ENCODE measurements at places on chromosomes 5 and 9.
A peak's percentile ranks its signal among the peaks of the same experiment; 100 is the strongest.

GRCh38 chr9:38652044-38652443 lies 31.6 kb upstream of the ANKRD18A start:
- no peak for DNase-seq

DNA sequence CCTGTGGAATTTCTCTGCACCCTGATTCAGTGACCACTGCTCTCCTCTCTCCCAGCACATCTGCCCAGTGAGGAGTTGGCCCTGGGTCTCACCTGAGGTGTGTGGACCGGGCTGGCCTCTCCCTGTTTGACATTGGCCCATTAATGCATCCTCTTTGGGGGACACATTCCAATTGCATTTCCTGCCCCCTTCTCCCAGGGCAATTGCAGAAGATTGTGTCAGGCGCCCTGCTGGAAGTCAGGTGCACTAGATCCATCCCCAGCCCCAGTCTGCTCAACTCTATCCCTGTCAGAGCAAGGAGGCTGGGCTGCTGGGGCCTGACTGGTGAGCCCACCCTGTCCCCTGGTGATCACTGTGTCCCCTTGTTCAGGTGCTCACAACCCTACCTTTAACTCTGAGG lies 84.5 kb downstream of the LMX1B start:
- DNase-seq: no peak

DNA sequence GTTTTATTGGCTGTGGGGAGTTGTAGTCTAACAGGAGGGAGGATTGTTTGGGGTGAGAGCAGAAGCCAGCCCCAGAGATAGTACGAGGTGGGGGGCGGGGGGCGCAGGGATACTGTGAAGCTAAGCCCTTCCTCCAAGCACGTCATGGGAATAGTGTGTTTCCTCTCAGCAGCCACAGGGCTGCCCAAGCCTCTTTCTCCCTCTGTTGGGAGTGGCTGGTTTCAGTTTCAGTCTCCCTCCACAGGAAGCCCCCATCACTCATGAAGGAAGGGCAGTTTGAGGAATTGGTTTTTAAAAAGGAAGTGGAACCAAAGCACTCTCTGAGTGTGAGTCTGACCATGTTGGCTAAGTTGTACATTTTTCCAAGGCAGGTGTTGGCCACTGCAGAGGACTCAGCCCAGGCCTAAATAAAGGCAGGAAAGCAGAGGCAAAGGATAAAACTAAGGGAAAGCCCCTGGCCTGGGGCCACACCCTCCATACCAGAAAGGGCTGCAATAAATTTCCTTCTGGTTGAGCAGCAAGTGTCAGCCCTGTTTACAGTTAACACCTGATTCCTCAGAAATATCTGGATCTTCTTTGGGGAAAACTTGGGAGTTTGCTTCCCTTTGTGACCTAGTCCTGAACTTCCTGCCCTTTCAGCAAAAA lies 3.2 kb downstream of the RAB24 start:
- peak; percentile 64 for DNase-seq

DNA sequence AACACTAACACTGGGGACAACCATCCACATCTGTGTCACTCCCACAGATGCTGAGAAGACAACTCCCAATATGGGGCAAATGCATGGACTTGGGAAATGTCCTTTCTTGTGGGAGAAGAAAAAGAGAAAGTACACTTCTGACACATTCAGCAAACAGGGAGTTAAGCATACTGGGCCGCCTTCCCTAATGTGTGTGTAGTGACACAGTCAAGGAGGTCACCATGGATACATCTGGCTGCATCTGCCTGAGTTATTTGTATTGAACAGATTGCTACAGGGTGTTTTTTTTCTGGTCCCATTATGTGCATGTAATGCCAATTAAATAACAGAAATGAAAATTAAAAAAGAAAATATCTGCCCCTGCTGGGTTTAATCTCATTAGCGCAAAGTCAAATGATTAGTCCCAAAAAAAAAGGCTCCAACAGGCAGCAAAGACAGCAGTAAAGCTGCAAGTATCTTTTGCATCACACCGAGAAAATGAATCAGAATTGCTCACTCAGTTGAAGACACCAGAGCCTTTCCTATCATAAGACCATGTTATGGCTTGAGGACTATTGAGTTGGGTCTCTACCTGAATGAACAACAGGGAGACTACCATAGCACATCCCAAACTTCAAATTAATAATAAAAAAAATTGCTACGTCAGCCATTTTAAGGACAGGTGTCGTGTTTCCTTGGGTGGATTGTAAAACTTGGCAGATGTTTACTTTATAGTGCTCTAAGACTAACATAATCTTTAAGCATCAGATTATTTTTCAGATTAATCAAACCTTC lies 395.9 kb downstream of the DTWD2 start:
- DNase-seq: no peak

GRCh38 chr5:15558240-15558639 lies 58.3 kb downstream of the FBXL7 start:
- no peak for DNase-seq

- DNase-seq: no peak
Measured at GRCh38 chr9:134938346-134939079, 20.8 kb upstream of the FCN1 start.

DNA sequence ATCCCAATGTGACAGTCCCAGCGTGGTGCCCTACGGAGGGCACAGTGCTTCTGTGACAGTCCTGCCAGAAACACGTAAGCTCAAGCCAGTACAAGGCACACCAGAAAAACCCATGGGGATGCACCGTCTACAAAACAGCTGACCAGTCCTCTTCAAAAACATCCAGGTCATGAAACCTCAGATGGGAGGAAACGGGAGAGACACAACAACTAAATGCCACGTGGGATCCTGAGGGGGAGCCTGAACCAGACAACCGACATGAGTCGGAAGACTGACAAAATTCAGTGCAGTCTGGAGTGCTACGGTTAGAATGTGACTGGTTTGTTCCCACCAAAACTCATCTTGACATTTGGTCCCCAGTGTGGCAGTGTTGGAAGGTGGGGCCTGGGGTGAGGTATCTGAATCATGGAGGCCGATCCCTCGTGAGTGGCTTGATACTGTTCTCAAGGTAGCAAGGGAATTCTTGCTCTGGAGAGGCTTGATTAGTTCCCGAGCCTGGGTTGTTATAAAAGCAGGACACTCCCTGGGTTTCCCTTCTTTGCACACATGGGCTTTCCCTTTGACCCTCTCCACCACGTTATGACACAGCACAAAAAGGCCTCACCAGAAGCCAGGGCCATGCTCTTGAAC lies 55.4 kb downstream of the ADAMTS2 start:
- DNase-seq: no peak

- DNase-seq: no peak
Measured at GRCh38 chr9:127761491-127761956, 16.9 kb downstream of the SH2D3C start.

DNA sequence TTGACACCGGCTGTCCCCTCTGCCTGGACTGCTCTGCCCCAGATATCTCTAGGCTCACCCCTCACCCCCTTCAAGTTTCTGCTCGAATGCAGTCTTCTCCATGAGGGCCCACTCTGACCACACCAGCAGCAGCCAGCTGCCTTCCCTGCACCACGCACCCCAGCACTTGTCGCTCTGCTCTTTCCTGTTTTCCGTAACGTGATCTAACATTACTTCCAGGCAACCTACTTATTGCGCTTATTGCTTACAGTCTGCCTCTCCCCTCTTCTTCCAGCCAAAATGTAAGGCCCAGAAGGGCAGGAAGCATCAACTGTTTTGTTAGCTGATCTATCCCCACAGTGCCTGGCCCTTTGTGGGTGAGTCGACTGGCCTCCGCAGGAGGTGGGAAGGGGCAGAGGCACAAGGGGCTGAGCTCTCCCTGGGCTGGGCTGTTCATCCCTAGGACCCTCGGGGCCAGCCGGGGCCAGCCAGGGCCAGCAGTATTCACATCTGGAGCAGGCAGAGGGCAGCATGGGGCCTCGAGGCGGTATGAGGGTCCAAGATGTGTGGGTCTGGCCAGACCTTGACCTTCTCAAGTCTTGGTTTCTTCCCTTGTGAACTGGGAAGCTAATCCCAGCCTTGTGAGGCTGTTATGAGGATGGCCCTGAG lies 11.6 kb upstream of the DBN1 start:
- DNase-seq: no peak

GRCh38 chr5:123709422-123709821 lies 197.4 kb downstream of the CSNK1G3 start:
- no peak for DNase-seq

DNA sequence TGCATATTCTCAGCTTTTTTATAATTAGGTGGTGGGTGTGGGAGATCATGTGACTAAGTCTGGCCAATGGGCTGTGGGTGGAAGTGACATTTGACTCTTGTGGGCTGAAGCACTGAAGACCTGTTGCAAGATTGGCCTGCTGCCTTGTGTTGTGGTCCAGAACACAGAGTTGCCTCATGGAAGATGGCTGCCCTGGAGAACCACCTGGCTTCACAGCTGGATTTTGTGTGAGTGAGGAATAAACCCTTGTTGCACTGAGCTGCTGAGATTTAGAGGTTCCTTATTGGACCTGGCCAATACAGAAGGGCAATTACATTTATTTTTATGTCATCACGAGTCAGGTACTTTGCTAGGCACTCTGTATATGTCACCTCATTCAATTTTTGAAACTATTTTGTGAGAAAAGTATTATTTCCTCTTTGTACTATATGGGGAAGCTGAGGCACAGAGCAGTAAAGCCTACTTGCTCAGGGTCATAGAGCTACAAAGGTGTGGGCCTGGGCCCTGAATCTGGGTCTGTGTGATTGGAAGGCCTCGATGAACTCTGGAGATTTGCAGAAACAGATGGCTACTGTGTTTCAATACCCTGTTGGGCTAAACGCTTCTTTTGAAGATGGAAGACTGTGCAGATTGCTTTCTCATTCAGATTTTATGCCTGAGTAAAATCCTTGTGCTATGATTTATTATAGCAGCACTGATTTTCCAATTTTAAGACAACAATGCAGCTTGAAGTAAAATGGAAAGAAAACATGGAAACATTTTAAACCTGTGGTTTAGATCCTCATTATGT lies 71.2 kb upstream of the TBC1D2 start:
- DNase-seq: no peak

DNA sequence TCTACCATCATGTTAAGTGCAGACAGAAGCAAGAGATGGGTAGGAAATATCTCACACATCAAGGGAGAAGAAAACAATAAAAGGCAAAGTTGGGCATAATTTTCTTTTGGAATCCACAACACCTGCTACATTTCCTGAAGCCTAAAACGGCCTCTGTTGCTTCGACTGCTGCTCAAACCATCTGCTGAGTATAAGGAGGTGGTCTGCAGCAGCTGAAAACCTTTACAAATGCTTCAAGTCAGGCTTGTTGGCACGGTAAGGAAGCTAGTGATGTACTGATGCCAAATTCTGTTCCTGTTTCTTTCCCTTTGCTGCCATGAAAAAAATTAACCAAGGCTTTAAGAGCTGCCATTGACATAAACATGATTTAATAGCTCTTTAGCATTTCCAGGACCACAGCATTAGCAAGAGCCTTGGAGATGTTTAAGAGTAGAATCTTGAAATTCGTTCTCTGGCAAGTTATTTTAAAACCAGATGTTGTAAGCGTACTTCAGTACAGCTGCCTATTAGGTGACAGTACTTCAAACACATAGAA lies 75.6 kb downstream of the DMRTA1 start:
- no peak for DNase-seq

GRCh38 chr9:129962451-129962864 lies 80.5 kb downstream of the FNBP1 start:
- no peak for DNase-seq

DNA sequence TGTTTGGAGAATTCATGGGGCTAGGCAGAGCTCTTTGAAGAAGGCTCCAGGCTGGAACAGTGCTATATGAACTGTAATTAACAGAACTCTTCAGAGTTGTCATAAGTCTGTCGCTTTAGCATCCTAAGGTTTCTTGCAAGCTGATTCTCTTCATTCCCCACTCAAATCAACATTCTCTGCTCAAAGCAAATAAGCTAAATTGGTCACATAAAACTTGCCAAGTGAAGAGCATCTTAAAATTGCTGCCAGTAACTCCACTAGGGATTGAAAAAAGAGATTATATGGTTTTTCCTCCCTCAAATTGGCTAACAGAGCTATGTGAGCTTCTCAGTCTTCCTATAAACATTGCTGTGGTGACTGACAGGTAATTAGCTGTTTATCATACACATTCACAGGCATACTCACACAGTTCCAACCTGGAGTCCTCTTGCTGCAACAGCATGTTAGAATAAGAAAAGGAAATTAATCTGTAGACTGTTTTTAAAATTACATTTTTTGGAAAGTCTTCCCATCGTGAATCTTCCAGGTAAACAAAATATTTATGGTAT lies 298.5 kb upstream of the ATP10B start:
- no peak for DNase-seq

GRCh38 chr5:148202531-148203203 lies at the start of gene SPINK6:
SPINK6 (plus strand) TSS chr5:148203042; CDS start chr5:148203097, 55 bp downstream.
- no peak for DNase-seq

- peak; percentile 39 for DNase-seq
Measured at GRCh38 chr5:16791036-16791705, 144.9 kb downstream of the MYO10 start.

DNA sequence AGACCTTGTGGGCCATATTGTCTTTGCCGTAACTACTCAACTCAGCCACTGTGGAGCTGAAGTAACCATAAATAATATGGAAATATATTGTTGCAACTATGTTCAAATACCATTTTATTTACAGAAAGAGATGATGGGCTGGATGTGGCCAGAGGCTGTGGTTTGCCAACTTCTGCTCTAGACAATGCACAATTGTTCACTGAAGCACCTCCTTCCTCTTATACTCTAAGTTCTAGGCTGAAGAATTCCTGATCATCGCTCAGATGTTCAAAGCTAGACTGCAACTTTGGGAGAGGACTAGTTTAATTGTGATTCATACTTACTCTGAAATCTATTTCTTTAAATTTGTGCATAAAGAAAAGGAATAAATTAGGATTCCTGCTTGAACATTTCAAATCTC lies 245.0 kb downstream of the TAF11L14 start:
- no peak for DNase-seq

- no peak for DNase-seq
Measured at GRCh38 chr9:109278848-109279247, 42.0 kb downstream of the EPB41L4B start.

GRCh38 chr9:69066955-69067354 lies 31.4 kb downstream of the FXN start:
- no peak for DNase-seq

GRCh38 chr9:1995084-1995483 lies 20.1 kb upstream of the SMARCA2 start:
- no peak for DNase-seq

DNA sequence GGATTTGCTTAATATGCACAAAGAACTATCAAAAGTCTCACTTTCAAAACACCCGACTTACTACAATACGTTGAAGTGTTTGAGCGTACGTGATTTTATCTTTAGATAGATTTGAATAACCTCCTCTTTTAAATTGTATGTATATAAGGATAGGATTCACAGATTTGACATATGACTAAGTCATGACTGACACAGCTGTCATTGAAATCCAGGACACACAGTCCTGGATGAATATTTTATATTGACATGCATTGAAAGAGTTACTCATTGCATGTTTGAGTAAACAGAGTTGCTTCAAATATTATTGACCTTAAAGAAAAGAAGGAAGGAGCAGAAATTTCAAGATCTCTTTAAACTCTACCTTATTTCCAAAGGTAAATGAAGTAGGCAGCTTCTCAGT lies 3.3 kb downstream of the MUSK start:
- DNase-seq: no peak

GRCh38 chr9:111627260-111627963 lies 3.7 kb upstream of the DNAJC25 start:
- DNase-seq: no peak

GRCh38 chr5:174825587-174825986 lies 101.2 kb downstream of the MSX2 start:
- no peak for DNase-seq

All from stimulated activated CD8-positive, alpha-beta memory T cell treated with anti-CD3 and anti-CD28 coated beads, Interleukin-4, amount 100 ng/mL, for 48 hours (primary cell).